Fibroblast of upper back skin (primary cell): ENCODE measurements at places on chromosomes 12 and 14.

DNA sequence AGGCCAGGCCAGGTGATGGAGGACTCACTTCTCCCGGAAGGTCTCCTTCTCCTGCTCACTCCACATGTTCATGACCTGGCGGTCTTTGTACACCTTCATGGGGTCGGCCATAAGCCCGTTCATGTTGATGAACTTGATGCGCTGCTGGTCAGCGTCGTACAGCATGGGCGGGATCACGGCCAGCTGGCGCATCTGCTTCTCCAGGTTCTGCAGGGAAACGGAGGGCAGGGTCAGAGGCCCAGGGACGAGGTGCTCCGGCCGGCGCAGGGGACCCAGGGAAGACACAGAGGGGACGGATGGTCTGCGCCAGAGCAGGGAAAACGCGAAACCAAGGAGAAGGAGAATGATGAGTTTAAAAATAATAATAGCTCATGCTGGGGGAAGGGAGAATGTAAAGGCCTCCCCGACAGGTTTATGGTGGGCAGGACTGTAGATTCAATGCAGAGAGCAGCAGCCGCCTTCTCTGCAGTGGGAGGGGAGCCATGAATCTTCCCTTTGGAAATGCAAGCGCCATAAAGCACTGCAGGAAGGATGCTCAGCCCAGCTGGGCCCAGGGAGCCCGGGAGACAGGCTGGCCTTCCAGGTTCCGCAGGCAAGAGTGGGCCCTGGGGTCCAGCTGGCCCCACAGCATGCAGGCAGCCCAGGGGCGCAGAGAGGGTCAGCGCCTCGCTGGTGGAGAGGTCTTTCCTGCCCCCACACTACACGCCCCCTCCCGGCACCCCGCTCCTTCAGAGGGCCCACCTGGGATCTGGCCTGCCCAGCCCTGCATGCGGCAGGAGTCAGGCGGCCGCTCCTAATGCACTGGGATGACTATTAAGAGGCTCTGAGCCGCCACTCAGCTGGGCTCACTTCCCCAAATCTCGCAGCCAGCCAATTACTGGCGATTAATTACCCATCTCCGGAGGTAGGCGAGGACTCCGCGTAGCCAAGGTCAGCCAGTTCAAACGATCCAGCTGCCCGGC is 132.0 kb downstream of the RFLNA start:
- no peak for DNase-seq

GRCh38 chr14:94098326-94098992 is 12.1 kb upstream of the IFI27 start:
- peak; percentile 88 for DNase-seq

- DNase-seq = no peak
Measured at GRCh38 chr14:99181241-99181640, 90.8 kb downstream of the BCL11B start.

GRCh38 chr12:5317556-5317955 is 114.4 kb upstream of the NTF3 start:
- DNase-seq = peak; percentile 11

- peak; percentile 58 for DNase-seq
Measured at GRCh38 chr12:86772696-86773095, 516.5 kb upstream of the MGAT4C start.

- DNase-seq = peak; percentile 24
Measured at GRCh38 chr14:85057221-85057620, 472.7 kb upstream of the FLRT2 start.

DNA sequence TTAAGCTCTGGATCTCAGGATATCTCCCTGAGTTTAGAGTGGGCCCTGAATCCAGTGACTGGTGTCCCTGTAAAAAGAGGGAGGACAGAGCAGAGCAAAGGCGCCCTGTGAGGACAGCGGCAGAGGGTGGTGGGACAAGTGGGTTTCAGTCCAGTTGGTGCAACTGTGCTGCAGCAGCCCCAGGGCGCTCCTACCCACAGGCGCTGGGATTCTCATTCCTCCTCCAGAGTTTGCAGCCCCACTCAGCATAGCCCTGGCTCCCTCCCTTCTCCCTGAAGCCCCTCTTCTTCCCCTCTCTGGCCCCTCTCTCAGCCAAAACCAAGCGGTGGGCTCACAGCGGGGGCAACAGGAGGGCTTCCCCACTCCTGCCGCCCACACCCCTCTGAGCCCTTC is 1.6 kb downstream of the TMEM179 start:
- no peak for DNase-seq

GRCh38 chr14:51873221-51873893 is 12.9 kb downstream of the GNG2 start:
- DNase-seq = peak; percentile 87

DNA sequence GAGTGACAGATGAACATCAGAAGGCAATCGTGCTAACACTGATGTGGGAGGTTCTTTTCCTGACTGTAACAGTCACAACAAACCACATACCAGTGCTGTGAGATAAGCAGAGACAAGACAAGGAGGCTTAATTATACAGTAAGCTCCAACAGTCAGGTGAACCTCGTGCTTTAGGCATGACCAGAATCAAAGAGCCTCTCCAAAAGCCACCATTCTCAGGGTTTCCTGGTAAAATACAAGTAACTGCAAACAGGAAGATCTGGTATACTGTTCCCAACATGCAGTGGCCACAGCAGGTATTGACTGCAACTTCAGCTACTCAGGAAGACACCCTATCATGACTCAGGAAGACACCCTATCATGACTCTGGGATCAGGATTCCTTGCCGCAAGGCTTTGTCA is 47.3 kb upstream of the GTF2A1 start:
- no peak for DNase-seq

GRCh38 chr14:22266683-22267082 is 322.3 kb downstream of the DAD1 start:
- no peak for DNase-seq

DNA sequence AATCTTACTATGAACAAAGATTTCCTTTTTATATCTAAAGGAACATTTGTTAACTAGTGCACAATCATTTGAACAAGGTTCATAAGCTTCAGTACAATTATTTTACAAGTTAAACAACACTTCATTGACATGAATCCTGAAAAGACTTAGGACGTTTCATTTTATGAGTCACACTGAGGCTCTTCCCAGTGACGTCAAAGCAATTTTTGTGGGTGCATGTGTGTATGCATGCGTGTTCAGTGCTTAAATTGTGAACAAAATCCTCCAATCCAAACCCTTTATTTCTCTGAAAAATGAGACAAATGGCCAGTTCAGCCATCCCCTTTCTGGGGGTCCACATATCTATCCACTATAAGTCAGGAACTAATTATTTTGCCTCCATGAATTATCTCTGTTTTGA is 2.9 kb downstream of the LMNTD1 start:
- DNase-seq = peak; percentile 39

DNA sequence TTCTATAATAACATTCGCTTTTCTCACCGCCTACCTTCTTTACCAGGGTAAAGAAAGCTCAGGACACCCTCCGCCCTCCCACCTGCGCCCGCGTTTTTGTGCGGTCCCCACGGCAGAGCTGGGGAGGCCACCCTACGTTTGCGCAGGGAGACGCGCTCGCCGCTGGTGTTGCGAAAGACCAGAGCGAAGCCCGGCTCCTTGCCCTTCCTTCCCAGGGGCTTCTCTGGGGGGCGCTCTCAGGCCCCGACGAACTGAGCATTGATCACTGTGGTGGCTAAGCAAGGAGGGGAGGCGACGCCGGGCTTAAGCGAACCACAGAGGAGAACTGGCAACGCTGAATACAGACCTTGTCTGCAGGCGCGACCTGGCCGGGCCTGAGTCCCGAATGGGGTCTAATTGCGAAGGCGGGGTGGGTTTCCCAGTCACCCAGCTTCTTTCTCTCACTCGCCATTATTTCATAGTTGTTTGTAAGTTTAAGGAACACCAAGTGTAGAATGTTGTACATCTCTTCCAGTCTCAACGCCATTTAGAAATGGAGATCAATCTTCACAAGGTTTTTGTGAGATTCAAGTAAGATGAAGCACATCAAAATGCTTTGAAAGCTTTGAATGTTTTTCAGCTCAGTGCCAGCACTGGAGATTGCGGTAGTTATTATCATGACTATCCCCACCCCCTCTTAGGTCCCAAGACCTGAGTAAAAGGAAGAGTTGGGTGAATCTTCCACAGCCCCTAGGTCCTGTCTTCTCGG is 1.7 kb upstream of the NKX2-1 start:
- DNase-seq = no peak

GRCh38 chr12:65818454-65819382 is 5.6 kb upstream of the HMGA2 start:
- DNase-seq = peak; percentile 56

GRCh38 chr12:77983859-77984258 is 153.2 kb downstream of the NAV3 start:
- DNase-seq = no peak

DNA sequence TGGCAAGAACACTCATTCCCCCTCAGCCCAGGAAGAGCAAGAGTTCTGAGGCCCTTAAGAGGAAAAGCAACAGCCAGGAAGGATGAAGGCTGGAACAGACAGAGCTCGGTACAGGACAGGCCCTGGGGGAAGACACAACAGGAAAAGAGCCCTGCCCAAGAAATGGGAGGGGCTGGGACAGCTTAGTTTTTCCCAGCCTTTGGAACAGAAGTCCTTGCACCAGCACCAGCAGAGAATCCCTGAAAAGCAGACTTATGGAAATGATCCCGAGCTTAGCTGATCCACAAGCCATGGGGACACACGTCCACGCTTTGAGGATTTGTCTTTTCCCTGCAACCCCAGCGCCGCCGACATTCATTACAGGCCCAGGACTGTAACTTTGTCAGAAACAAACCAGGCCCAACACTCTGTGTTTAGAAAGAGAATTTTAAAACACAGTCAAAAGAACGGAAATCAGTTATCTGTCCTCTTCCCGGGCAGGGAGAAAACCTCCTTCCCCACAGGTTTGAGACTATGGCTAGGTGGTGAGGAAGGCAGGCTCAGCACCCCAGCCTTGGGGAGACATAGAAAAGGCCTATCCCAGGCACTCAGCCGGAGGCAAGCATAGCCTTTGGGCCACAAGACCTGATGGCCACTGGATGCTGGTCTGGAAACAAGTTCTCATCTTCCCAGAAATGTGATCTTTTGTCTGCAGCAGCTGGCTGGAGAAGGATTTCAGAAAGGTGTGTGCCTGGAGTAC is 4.0 kb upstream of the AVIL start:
- DNase-seq = no peak

- peak; percentile 32 for DNase-seq
Measured at GRCh38 chr14:87824266-87824665, 168.7 kb downstream of the GALC start.

- no peak for DNase-seq
Measured at GRCh38 chr14:35016568-35016967, 29.5 kb upstream of the FAM177A1 start.

DNA sequence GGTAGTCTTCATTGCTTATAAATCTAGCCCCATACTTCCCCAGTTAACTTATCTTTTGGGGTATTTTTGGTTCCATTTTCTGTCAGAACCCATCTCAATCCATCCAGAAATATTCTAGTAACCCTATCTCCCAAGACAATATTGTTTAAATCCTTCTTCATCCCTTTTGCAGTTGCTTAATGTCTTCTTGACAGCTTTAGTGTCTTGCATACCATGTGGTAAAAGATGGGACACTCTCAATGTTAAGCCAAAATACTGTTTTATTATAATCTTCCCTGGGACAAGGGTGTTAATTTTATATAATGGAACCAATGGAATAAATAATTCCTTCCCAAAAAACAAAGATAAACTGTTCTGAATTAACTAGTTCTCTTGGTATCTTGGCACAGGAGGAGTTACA is 450.2 kb downstream of the CCER1 start:
- DNase-seq = no peak

GRCh38 chr14:68815298-68816182 is 22.7 kb upstream of the ZFP36L1 start:
- DNase-seq = no peak
